ENCODE measurements at places on chromosomes 12 and 14.
A peak's percentile ranks its signal among the peaks of the same experiment; 100 is the strongest.

DNA sequence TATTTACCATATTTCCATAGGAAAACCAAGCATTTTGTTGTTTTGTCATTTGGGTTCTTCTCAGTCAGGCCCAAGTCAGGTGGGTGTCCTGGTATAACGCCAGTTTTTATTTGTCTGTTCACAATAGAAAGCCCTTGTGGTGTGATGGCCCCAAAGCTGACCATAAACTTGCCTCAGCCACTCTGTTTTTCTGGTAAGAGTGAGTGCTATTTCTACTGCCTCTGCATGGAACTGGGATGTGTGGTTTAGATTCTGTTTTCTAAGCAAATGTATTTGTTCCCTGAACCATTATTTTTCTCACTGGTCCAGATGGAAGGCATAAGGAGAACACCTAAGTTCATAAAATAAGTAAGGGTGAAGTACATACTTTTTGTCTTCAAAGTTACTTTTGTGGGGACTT is 1.8 kb upstream of the SSPN start:
- no peak for DNase-seq

GRCh38 chr14:99326041-99326710 is 54.2 kb upstream of the BCL11B start:
- no peak for DNase-seq

- peak; percentile 10 for DNase-seq
Measured at GRCh38 chr14:104888489-104889374, 23.7 kb downstream of the CEP170B start.

DNA sequence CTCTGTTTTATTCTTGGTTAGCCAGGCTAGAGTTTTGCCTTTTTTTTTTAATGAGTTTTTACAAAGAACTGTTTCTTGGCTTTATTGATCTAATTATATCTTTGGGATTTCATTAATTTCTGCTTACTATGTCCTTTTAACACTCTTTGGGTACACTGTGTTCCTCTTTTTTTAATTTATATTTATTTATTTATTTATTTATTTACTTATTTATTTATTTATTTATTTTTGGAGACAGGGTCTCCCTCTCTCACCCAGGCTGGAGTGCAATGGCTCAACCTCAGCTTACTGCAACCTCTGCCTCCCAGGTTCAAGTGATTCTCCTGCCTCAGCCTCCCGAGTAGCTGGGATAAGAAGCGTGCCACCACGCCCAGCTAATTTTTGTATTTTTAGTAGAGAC is 15.1 kb upstream of the MARK3 start:
- no peak for DNase-seq

- no peak for DNase-seq
Measured at GRCh38 chr12:88419794-88420193, 160.5 kb downstream of the KITLG start.

Measured in BE2C (cell line).